Astrocyte (in vitro differentiated cells and primary cell): ENCODE measurements at places on chromosomes 1 and 21.
A peak's percentile ranks its signal among the peaks of the same experiment; 100 is the strongest.

DNA sequence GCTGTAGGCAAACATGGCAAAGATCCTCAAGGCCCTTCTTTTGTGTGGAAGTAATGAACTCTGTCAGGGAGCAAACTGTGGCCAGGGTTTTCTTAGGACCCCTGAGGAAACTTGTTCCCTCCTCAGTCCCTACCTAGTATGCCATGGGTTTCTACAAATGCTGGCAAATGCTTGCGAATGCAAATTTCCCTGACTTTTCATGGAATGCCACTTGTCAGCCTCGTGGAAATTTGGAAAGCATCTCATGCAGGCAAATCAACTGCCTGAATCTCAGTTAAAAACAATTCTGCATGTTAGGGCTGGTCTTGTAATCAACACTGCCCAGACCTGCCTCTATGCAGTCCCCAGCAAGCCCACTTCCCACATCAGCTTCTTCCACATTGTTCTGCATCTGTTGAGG lies 334.9 kb upstream of the AJAP1 start:
- DNase-seq: no peak

DNA sequence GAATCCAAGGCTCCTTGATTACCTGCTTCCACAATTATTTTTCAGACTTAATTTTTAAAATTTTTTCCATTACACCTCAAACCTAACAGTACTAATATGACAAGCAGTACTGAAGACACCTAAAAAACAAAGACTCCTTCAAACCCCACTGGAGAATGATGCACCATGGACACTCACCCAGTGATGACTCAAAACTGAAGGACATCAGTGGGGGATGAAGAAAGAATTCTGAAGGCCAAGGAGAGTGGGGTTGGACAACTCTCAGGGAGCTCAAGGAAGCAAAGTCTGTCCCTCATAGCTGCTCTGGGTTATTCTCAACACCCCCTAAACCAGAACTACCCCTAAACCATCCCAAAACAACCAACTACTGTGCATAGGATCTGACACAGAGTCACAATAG lies 2.4 kb upstream of the ARHGAP29 start:
- no peak for DNase-seq

DNA sequence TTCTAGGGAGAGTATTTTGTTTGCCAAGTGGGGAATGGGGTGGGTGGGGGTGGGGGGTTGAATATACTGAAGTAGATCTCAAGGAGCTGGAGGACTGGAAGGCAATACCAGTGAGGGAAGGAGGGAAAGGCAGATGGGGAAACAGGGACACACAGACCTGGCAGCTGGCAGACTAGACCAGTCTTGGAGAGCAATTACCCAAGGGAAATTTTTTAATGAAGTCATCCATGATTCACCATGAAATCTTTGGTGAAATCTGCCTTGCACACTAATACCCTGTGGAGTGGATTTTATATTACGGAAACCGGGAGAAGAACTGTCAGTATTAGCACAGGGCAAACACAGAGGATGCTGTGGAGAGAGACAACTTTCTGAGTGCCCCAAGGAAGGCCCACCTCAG lies 29.7 kb upstream of the MARK1 start:
- peak; percentile 2 for DNase-seq

DNA sequence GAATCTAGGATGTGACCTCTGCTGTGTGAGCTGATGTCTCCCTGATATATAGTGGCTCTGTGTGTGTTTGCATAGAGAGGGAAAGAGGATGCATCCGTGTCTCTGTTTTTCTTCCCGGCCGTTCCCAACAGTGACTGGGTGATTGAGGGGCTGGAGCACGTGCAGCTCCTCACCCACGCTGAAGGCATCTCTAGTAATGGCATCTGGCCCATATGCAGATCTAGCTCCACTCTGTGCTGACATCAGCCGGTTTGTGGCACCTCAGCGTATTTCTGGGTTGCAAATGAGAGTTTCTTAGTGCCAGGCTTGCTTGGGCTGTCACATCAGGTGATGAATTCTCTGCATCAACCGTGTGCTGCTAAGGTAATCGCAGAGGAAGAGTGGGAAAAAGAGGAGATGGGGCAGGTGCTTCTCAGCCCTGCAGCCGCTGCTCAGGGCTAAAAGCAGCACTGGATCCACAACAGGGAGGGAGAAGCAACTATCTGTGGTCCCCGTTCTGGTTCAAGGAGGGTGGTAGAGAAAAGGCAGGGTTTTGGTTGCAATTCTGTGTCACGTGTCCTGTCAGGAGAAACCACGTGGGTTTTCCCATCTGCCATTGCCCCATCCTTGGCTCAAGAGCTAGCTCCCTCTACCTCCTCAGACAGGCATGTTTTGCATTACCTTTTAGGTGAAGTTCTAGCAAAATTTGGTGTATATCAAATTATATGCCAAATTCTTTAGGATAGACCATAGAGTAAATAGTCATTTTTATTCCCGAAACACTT lies 282.9 kb downstream of the PBX1 start:
- no peak for DNase-seq

DNA sequence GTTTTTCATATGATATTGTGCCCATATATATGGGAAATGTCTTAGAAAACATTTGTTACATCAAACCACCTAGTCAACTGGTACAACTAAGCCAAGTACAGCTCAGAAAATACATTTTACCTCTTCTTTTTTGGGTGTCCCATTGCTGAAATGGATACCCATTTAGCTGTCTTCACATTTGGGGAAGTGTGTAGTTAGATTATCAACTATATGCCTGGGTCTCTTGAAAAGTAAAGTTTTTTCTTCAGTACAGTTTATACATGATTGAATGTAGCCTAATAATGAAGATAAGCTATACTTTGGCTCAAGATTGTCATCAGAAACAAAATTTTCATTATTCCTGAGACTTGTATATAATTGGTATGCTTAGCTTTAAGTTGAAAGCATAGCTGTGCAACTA lies 2.0 kb downstream of the AGO3 start:
- DNase-seq: no peak

DNA sequence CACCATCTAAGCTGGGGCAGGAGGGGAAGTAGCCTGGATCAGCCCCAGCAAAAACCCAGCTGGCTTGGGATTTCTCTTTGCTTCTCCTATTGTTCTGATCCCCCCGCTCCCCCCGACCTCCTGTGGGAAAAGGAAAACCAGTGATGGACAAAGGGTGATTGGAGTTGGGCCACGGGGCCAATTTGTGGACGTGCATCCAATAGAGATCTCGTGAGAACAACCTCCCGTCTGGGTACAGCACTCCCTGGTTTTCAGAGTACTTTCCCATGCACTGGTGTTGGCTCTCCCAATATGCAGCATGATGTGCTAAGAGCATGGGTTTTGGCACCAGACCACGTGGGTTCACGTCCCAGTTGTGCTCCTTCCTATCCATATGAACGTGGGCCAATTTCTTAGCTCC lies 9.0 kb downstream of the BLACAT1 start:
- DNase-seq: no peak

DNA sequence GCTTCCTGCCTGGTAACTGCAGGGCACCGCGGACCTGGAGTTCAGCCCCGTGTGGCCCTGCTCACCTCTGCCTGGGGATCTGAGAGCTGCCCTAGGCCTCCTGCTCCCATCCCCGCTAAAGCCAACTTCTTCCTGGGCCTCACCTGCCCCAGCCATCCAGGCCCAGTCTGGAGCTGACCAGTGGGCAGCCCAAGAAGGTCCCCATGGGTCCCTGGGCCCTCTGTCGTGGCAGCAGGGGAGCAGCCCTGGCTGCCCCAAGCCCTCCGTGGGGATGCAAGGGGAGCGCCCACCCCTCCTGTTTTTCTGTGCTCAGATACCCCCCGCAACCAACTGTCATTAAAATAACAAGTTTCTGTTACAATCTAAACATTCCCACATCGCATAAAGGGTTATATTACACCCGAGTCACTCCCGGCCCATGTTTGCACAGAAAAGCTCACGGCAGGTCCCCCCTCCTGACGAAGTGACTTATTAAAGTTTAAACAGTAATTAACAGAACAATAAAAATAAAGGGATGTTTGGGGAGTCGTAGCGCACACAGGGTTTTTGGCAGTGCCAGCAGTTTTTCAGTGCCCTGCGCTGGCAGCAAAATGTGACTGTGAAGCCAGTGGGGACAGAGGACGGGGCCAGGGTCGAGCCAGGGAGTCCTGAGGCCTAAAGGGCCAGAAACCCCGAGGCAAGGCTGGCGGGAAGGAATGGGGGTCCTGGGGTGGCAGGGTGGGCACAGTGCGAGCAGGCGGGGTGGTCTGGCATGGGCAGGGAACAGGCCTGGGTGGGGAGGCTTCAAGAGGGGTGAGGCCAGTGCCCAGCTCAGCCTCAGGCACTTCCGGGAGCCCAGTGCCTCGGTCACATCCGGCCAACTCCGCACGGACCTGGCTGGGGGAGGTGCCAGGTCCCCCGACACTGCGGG lies 121.5 kb downstream of the CASZ1 start:
- DNase-seq: no peak

- DNase-seq: no peak
Measured at GRCh38 chr1:230295367-230295766, 130.8 kb downstream of the PGBD5 start.

GRCh38 chr1:242467556-242468145 lies 56.8 kb downstream of the PLD5 start:
- peak; percentile 10 for DNase-seq

DNA sequence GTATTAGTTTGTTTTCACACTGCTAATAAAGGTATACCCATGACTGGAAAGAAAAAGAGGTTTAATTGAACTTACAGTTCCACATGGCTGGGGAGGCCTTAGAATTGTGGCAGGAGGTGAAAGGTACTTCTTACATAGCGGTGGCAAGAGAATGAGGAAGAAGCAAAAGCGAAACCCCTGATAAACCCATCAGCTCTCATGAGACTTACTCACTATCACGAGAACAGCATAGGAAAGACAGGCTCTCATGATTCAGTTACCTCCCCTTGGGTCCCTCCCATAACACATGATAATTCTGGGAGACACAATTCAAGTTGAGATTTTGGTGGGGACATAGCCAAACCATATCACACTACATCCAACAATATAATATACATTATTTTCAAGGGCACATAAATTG lies 145.7 kb upstream of the BARHL2 start:
- no peak for DNase-seq

DNA sequence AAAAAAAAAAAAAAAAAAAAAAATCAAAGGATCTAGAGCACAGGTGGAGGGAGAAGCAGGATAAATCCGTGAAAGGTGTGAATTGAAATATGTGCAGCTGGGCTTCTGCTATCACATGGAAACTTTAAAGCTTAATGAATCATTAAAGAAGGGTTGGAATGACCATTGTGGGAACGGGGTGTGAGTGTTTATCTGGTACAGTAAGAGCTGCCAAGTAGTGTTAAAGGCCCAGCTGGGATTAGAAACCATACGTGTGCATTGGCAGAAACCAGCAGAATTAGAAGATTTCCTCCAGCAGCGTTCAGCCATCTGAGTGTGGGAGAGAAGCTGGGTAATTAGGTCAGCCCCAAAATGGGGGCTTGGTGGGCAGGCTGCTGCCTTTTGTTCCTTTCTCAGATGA lies 13.5 kb downstream of the FALEC start:
- peak; percentile 94 for DNase-seq
